ENCODE measurements at places on chromosomes 16 and 17. TPM values are rescaled to one million over a fixed set of nuclear protein-coding genes. Genes with fewer than 3 reads are reported as not detected.

The RND2 gene
- not detected for total RNA-seq

The TMED6 gene
- not detected for total RNA-seq

The OMG gene
- not detected for total RNA-seq

The CHD9NB gene
- 2.6 TPM for total RNA-seq

The RGS11 gene
- total RNA-seq: not detected

The KRTAP4-4 gene
- total RNA-seq: not detected

The PRSS36 gene
- not detected for total RNA-seq

The NTN1 gene
- 0.79 TPM for total RNA-seq

The TCAP gene
- 0.07 TPM for total RNA-seq

The CES4A gene
- not detected for total RNA-seq

The SOST gene
- total RNA-seq: not detected

The SPNS3 gene
- total RNA-seq: 1.3 TPM

The MRC2 gene
- 61.4 TPM for total RNA-seq

- DNase-seq: peak; percentile 42
Measured at GRCh38 chr17:40363111-40363827, 1.3 kb downstream of the GJD3 start.

DNA sequence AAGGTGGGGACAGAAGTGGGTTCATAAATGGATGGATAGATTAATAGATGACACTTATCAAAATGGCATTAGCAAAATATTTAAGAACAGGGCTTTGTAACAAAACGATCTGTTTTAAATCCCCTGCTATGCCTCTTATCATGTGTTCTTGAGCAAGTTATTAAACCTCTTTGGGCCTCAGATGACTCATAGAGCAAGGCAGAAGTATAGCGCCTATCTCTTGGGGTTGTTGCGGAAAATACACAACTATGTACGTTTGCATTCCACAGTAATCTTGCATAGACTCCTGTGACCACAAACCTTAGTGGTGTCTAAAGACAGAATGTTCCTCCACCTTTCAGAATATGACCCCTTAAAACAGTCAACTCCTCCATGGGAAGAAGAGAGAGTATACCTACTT lies 116.8 kb downstream of the CDYL2 start:
- DNase-seq: no peak

- DNase-seq: no peak
Measured at GRCh38 chr16:63943566-63943965, 1178.3 kb downstream of the CDH11 start.

- peak; percentile 97 for DNase-seq
Measured at GRCh38 chr17:41464682-41465081, 2.5 kb downstream of the KRT32 start.

DNA sequence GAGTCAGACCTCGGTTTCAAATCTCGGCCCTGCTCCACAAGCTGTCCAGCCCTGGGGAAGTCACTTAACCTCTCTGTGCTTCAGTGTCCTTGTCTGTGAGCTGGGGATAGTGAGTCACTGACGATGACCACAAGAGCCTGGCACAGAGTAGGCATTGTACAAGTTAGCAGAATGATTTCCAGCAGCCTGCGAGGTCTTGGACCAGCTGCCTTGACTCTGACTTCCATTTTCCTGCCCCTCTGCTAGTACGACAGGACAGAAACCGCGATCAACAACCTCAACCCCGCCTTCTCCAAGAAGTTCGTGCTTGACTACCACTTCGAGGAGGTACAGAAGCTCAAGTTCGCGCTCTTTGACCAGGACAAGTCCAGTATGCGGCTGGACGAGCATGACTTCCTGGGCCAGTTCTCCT lies 20.7 kb downstream of the CPNE2 start:
- DNase-seq: peak; percentile 74

GRCh38 chr17:76681222-76682137 lies 29.3 kb downstream of the MXRA7 start:
- peak; percentile 48 for DNase-seq

GRCh38 chr17:2138318-2138717 lies 83.4 kb downstream of the HIC1 start:
- DNase-seq: no peak

DNA sequence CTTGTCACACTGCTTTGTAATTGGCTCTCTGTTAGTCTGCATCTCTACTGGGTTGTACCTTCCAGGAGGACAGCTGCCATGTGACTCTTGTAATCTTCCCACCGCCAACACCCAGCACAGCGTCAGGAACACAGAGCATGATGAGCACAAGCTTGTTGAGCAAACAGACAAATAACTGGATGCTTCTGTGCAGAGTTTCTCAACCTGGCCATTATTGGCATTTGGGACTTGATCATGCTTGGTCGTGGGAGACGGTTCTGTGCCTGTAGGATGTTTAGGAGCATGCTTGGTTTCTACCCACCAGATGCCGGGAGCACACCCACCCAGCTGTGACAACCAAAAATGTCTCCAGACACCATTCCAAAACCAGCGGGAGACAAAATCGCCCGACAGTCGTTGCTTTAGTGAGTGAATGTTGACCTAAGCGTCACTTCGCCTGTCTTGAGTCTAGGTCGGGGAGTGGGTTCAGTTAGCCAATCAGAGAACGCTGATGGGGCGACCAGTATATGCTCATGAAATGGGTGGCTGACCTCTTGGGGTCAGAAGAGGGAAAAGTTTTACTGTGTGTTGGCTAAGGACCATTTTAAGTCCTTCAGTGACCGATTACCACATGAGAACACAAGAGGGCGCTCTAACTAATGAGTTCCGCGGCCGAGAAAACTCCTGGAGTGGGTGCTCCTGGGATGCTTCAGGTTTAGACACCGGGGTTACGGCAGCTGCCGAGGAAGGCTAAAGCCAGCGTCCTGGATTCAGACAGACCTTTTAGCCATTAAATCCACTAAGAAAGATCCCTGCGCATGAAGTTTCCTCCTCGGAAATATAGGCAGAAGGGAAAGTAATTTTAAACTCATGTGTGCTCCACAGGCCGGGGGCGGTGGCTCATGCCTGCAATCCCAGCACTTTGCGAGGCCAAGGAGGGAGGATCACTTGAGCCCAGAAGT lies 57.8 kb upstream of the TEX2 start:
- peak; percentile 68 for DNase-seq

- no peak for DNase-seq
Measured at GRCh38 chr17:68152161-68152571, 95.7 kb upstream of the AMZ2 start.

DNA sequence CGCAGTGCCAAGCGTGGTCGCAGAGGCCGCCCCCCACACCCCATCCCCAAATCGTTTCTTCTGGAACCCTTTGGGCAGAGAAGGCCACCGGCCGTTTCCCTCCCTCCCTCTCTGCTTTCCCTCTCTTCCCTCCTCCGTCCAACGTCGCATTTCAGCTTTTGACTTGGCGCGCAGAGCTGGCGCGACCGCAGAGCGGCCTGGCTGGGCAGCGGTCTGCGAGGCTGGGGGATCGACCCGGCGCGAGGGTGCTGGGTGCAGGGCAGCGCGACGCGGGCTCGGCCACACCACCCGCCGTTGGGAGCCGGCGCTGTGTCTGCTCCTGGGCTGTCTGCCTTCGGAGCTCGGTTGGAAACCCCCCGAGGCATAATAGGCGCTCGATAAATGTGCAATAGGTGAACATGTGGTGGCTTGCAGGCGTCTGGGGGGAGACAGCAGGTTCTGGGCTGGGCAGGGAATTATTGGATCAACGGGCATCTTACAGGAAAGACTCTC lies 2.8 kb upstream of the NTN3 start:
- DNase-seq: peak; percentile 49

DNA sequence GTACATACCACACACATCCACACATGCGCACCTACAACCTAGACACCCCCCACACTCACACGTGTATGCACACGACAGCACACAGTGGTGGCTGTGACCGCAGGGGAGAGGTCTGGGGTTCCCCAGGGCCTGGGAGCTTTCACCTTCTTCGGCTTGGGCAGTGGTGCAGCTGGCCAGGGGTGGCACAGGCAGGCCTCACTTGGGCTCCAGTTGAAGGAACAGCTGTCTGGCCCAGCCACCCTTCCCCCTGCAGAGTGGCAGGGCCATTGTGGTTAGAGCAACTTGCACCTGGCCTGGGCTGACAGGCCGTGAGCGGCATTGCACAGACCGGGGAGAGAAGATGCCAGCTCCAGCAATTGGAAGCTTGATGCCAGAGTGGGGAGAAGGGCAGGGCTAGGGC lies 114.5 kb upstream of the GSE1 start:
- DNase-seq: no peak

DNA sequence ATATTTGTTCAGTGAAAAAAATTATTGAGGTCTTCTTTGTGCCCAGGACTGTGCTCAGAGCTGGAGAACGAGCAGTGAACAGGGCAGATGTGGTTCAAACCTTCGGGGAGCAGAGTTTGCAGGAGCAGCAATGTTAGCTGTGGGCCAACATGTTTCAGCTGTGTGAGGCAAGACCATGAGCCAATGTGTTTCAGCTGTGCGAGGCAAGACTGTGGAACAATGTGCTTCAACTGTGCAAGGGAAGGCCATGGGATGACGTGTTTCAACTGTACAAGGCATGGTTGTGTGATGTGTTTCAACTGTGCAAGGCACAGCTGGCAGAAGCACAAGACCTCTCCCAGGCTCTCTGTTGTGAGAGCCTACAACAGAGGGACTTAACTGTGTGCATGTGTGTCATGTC lies 35.2 kb upstream of the SDK2 start:
- DNase-seq: no peak
